ENCODE measurements at places on chromosomes 7 and 10.

DNA sequence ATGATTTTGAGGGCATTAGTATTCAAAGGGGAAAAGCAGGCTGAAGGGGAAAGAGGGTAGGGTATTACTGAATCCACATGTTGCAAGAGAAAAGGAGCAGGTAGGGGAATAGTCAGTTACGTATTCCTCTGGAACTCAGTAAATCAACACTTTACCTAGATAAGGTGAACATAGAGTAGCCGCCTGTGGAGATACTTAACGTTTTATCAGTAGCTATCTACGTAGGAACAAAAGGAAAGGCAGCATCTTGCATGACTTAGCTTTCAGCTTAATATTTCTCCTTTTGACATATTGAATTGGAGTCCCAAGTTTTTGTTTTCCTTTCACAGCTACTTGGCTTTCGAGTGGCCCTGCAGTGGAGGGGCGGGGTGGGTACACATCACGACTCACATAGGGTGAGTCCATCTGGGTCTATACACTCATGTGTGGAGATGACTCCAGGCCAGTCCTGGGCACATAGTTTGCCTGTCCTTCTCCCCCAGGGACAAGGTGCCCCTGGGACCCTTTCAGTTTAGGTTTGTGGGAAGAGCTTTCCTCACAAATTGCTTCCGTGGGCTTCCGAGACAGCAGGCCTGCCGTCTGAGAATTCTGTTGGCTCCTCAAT lies 48.1 kb downstream of the CCNY start:
- DNase-seq, result no peak

DNA sequence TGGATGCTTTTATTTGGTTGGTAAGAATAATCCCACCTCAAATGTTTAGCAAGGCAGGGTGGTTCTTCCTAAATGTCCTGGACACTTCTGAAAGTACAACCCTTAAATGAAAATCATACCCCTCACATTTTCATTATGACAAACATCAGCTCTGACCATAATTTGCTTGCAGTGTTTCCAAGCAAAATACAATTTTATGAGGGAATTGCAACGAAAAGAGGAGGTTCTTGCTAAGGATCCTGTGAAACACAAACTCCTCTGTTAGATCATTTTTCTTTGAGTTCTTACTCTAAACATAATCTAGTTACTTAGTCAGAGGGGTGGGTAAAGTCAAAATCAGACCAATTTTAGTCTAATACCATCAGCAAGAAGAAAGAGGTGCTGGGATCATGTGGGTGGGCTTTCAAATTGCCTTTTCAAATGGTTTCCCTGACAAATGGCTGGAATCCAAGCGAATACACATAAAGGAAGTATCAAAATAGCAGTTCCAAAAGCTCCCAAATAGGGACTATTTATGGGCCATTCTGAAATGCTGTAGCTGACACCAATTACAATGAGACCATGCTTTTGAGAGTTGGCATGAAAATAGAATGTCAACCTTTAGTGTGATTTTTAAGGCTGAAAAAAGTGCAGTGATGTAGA lies 164.9 kb upstream of the INHBA start:
- no peak for DNase-seq

GRCh38 chr7:158004123-158004490 lies 583.5 kb downstream of the PTPRN2 start:
- DNase-seq, result no peak

- no peak for DNase-seq
Measured at GRCh38 chr10:121128164-121128563, 277.0 kb downstream of the WDR11 start.

DNA sequence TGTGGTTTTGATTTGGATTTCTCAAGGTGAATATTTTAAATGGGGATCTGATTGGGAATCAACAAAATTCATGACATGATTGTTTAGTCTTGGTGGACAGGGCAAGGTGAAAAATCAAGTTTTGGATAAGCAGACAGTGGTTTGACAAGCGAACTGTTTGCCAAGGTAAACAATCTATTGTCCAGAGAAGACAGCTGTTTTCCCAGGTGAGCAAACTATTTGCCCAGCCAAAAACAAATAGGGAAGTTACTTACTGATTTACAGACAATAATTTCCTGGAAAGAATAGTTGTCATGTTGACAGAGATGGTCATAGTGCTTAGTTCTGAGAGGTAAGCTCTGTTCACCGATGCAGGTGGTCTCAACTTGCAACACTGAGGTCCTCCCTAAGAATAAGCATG lies 94.0 kb upstream of the STEAP1B start:
- no peak for DNase-seq

DNA sequence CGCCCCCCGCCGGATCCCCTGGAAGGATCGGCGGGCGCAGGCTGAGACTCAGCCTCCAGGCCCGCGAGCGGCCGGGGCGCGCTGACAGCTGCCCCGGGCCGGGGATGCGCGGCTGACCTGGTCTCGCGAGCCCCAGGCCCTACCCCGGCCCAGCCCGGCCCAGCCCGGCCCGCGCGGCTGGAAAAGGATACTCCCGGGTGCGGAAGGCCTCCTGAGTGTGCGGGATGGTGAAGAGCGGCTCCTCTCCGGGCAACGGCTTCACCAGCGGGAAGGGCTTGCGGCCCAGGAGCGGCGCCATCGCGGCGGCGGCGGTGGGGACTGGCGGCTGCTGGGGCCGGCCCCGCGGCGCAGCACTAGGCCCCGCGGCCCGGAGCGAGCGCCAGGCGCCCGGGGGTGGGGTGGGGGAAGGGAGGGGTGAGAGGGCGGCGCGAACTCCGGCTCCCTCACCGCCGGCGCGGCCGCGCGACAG lies 423 bp downstream of the BAZ1B start:
- no peak for DNase-seq

GRCh38 chr10:116710076-116710475 lies 32.3 kb downstream of the HSPA12A start:
- no peak for DNase-seq

GRCh38 chr7:19772841-19773760 lies at the start of gene TMEM196:
TSS of gene TMEM196 (minus strand) at chr7:19773617. CDS start at chr7:19772696, 921 bp downstream.
- DNase-seq, result no peak

GRCh38 chr7:25832929-25833328 lies 319.1 kb upstream of the NFE2L3 start:
- DNase-seq, result no peak

DNA sequence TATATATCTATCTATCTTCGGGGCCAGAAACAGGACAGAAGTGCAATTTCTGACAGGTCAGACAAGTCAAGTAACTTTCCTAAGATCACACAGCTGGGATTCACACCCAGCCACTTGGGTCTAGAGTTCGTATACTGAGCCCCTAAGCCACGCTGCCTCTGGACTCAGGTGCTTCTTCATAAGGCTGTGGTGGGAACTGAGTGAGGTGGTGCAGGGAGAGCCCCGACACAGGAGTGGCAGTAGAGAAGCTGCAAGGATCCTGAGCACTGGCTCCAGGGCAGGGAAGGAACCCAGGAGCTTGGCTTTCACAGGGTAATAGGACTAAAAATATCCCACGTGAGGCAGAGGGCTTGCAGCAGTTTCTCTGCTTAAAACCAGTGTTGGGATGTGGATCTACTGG lies 33.8 kb downstream of the C10orf53 start:
- no peak for DNase-seq

- no peak for DNase-seq
Measured at GRCh38 chr10:114347791-114348190, 56.5 kb downstream of the AFAP1L2 start.

DNA sequence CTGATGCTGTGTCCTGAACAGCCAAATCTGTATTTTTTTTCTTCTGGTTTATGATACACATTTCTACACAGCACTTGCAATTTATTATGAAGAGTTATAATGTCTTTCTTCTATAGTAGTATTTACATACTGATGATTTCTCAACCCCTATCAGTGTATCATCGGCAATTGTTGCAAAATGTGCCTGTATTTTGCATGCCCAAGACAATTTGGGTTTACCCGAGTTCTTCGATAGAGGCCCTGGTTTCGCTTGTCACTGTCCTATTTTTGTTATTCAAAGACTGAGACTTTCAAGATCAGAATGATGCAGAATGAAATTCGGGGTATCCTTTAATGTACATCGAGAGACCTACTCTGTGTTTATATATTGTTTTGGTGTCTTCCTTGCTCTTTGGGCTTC lies 184.5 kb upstream of the PRSS58 start:
- DNase-seq, result no peak

DNA sequence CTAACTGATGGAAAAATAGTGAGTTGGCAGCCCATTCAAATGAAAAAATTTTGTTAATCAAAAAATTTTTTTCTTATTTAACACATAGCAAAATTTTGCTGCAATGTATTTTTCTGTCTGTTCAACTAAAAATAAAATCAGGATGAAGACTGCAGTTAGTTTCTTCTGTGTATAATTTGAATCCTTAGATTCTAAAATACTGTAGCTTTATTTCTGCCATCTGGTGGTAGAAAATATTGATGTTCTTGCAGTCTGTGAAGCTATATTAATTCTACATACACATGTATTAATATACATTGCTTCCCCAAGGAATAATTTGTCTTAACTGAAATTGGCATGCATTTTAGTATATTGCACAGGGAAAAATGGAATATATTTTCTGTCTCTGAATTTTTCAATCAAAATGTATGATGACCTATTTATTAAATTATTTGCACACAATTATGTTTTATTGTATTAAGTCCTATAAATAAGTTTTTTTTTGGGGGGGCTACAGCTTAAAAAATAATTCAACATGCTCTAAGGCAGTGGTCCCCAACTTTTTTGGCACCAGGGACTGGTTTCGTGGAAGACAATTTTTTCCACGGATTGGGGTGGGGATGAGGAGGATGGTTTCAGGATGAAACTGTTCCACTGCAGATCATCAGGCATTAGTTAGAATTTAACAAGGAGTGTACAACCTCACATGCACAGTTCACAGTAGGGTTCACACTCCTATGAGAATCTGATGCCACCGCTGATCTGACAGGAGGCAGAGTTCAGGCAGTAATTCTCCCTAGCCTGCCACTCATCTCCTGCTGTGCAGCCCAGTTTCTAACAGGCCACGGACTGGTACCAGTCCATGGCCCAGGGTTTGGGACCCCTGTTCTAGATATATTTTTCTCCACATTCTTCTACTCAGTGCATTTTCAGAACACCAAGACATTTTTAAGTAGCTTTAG lies 119.4 kb downstream of the GNAT3 start:
- DNase-seq, result no peak

DNA sequence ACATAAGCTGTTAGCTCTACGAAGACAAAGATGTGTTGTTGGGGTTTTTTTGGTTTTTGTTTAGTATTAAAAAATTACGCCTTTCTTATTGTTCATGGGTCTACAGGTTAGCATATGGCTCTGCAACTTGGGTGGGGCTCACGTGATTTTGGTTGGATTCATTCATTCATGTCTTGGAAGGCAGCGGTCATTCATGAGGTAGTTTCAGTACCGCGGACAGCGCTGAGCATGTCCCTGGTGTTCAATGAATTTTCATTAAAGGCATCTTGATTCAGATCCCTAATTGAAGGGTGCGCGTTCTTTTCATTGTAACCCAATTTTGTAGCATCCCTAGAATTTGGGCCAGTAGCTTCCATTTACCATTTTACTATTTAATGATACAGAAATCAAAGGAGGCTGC lies 42.9 kb upstream of the TCERG1L start:
- no peak for DNase-seq

DNA sequence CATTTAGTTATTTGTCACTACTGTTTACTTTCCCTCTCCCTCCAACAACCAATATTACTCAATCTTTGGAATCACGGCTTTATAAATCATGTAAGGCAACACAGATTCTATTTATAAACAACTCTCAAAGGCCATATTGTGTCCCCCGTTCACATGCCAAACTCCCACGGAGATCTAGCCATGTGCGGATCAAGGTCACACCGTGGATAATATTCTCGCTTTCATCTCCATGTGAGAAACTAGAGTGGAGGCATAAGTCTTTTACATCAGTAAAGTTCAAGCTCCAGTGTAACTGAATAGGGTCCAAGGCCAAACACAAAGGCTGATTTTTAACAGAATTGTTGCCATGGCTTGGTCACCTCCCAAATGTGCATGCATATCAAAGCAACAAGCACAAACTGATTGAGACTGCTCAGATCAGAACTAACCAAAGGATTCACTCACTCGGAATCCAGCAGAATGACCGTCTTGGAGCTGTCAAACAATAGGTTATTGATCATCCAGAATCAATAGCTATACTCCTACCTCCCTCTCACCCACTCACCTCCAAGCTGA lies 569.5 kb upstream of the LRRN3 start:
- no peak for DNase-seq

GRCh38 chr7:103065667-103066066 lies 8.9 kb downstream of the FBXL13 start:
- peak; percentile 18 for DNase-seq

- DNase-seq, result no peak
Measured at GRCh38 chr7:44084701-44085100, 2.4 kb upstream of the POLM start.

GRCh38 chr7:106765727-106766355 lies 99.2 kb upstream of the PIK3CG start:
- no peak for DNase-seq

DNA sequence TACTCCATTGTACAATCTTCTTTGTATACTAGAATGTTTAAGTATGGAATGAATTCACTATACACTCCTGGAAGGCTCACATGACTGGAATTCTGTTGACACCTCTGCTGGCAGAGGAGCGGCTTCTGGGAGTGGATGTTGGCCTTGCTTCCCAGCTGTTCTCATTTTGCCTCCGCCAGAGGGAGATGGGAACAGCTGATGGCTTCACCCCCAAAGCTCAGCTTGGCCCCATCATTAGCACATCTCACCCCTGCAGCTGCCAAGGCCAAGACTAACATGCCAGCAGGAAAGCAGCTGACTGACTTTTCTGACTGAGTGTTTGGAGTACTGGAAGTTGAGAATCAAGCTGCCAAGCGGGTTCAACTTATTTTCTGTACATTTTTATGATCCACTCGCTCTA lies 15.1 kb downstream of the ADAM12 start:
- DNase-seq, result no peak

DNA sequence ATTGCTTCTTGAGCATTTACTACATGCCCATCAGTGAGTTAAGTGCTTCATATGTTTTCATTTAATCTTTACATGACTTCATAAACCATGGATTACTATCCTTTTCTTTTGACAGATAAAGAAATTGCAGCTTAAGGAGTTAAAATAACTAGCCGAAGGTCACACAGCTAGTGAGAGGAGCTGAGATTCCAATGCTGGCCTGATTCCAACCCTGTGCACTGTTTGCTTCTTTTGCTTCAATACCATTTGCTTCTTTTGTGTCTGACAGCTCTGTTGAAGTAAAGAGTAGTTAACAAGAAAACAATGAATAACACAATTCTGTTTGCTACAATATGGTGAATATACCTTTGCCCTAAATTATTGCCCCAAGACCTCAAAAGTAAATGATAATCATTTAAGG lies 132.4 kb downstream of the GRM3 start:
- DNase-seq, result no peak

DNA sequence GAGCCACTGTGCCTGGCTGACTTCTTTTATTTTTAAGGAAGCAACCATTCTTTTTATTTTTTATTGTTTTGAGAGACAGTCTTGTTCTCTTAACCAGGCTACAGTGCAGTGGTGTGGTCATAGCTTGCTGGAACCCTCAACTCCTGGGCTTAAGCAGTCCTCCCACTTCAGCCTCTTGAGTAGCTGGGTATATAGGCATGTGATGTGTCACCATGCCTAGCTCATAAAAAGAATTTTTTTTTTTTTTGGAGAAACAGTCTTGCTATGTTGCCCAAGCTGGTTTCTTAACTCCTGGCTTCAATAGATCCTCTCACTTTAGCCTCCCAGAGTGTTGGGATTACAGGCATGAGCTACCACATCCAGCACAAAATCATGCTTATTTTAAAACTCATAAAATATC lies 5.8 kb downstream of the MCU start:
- DNase-seq, result no peak

- DNase-seq, result no peak
Measured at GRCh38 chr7:66899552-66900280, 21.3 kb upstream of the TMEM248 start.

All from stimulated activated CD4-positive, alpha-beta T cell treated with anti-CD3 and anti-CD28 coated beads, TNF-alpha, amount 100 ng/mL, for 1 hour (primary cell).